ENCODE measurements at places on chromosomes 3 and 15.

- DNase-seq, result no peak
Observed at GRCh38 chr3:99696497-99696896, 58.1 kb downstream of the COL8A1 start.

GRCh38 chr3:17882981-17883380 is 140.6 kb upstream of the TBC1D5 start:
- no peak for DNase-seq

GRCh38 chr15:94563456-94563855 is 332.1 kb downstream of the MCTP2 start:
- DNase-seq, result no peak

- DNase-seq, result no peak
Observed at GRCh38 chr3:149353581-149354184, 20.2 kb upstream of the TM4SF18 start.

GRCh38 chr15:92361321-92362000 is 32.2 kb upstream of the ST8SIA2 start:
- no peak for DNase-seq

DNA sequence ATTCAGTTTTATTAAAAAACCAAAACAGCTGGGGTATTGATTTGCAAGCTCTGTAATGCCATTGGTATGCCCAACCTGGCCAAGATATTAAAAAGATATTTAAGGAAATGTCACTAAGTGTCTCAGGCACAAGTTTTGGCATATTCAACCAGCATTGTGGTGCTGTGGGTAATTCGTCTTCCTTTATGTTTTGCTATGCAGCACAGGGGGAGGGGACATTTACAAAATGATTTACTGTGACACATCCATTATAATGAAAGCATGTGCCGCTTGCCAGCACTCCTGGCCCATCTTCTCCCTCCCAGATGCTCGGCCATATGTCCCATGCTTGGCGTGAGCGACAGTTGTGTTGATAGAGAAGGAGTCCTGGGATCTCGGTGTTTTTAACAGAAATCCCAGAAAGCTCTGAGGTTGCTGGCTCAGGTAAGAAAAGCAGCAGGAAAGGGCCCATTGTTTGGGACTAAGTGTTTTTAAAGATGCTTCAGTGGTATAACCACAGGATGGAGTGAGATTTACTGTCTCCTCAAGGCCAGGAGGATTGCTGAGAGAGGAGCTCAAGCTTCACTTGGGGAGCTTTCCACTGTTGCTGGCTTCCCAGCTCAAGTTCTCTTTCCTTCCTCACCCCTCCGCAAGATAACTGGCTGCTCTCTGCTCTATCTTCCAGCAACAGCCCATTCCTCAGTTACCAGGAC is 158.2 kb upstream of the TSC22D2 start:
- no peak for DNase-seq

GRCh38 chr15:75651810-75652543 is 4.3 kb downstream of the SNX33 start:
- no peak for DNase-seq

GRCh38 chr3:67462187-67462586 is 192.2 kb downstream of the SUCLG2 start:
- DNase-seq, result no peak

DNA sequence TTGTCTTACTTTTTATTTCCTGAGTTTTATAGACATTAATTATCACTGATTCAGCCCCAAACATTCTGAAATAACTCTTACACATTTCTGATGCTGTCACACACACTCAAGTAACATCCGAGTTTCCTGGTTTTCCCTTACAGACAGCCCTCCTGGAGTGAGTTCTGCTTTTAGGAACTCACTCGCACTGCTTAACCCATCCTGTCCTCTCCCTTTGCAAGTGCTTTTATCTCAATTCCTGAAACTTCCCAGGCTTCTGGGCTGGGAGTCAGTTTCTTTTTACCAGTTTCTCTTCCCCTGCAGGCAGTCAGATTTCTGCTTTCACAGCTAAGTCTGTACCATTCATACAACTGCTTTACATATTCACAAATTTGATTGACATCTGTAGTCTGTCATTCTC is 15.6 kb upstream of the SH3GL3 start:
- no peak for DNase-seq

DNA sequence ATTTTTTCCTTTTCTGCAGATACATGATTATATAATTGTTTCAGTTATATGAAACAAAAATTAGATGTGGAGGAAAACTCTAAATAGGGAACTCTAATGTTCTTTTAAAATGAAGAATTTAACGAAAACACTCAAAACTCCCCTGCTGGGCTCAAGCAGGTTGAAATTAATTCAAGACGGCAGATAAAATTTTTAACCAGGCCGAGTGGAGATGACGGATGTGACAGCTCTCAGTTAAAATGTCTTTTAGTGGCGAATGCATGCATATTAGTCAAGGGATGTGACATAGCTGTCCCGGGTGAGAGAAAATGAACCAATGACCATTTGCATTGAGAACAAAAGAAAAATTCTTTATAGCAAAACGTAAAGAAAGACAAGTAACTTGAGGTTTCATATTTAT is 110.1 kb downstream of the ROBO2 start:
- DNase-seq, result no peak

GRCh38 chr15:68983961-68984481 is 30.5 kb upstream of the NOX5 start:
- DNase-seq, result no peak

GRCh38 chr15:80123034-80123433 is 29.8 kb upstream of the FAH start:
- no peak for DNase-seq

DNA sequence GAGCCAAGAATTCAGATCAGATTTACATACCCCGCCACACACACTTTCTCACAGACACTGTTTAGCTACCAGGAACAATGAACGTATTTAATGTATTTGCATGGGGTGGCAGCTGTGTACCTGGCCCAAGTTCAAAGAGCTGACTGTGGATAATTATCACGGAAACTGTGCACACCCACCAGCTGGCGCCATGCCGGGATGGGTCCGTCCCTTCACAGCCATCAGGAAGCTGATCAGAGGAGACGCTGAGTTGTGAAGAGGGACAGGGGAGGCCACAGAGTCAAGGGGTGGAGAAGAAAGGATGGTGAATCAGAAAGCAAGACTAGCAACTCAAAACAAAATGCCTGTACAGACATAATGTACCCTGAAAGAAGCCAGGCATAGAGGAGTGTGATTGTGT is 13.1 kb upstream of the PLA2G4D start:
- no peak for DNase-seq

GRCh38 chr15:37109872-37110572 is 9.7 kb upstream of the MEIS2 start:
- peak; percentile 62 for DNase-seq

DNA sequence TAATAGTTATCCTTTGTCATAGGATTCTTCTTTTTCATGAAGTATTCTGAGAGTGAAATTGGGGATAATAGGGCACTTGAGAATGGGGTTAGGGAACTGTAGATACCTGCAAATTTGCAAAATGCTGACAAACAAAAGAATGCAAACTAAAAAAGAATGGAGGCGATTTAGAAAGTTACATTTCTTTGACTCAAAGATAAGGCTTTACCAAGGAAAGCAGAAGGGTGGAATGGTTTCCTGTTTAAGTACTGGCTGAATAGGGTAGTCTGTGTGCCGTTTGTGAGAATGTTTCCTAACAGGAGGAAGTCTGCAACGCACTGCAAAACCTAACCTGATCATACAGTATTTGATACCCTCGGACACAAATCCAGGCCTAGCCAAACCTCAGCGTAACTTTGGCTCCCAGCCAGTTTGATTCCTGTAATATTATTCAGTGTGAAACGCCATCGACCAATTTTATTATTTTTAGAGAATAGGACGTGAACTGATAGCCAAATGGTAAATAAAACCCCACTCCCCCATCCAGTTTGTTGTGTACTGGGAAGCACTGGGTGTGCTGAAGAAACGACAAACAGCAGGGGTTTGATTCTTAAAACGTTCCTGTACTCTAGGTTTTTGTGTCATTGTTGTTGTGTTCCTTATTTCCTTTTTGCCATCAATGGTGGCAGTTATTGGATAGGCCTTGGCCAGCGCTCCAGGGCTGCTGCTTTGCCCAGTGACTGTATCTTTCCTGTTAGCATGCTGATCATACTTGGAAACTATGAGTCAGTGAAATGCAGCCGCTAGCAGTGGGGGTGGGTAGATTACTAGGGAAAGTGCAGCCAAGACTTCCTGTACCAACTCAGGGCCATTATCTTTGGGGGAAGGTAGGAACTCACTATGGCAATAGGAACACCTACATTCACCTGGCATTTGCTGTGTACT is 148.0 kb upstream of the TBL1XR1 start:
- peak; percentile 68 for DNase-seq

- no peak for DNase-seq
Observed at GRCh38 chr3:8857720-8858367, 88.4 kb upstream of the OXTR start.

GRCh38 chr3:10370429-10370828 is 49.5 kb upstream of the SEC13 start:
- DNase-seq, result peak; percentile 57

DNA sequence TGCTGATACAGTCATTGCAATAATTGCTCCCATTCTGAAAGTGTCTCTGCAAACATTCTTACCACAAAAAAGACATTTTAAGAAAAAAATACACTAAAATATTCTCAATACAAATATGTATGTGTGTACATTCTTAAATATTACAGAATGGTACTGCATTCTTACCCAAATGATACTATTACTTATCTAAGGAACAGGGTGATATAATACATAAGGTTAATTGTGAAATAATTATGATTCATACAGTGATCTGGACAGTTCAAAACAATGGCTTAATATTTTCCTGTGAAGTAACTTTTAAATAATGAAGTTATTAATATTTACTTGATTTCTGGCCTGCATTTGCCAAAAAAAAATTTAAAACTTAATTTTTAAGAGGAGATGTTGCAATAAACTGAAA is 694.6 kb downstream of the TUSC7 start:
- DNase-seq, result no peak

DNA sequence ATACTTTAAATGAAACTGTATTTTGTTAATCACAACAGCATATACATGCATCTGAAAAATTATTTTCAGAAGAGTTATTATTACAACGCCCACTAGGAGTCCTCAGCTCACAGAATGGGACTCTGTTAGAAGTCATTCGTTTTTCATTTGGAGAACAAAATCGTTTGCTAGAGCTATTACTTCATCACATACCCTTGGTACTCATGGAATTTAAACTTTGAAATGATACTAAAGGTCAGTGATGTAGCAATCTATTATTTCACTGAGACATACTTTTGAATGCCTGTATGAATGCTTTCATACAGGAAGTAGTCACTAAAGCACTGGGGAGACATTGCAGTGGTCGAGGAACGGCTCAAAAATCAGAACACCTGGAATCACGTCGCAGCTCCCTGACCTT is 198.1 kb downstream of the MBNL1 start:
- no peak for DNase-seq

- DNase-seq, result no peak
Observed at GRCh38 chr3:38964646-38965045, 87.1 kb downstream of the SCN11A start.

DNA sequence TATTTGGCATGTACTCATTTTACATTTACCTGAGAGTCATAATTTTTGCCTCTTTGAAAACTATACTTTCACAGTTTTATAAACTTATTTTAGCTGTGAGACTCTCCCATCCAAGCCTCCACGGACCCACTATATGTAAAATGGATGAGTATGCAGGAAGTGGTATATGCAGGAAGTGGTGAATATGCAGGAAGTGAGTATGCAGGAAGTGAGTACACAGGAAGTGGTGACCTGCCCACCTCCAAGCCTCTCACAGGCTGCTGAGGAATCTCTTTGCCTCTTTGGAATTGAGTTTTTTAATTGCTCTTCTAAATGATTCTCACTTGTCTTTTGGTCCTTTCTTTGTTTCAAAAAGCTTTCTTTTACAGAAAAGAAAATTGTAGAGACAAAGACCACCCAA is 85.2 kb downstream of the KBTBD8 start:
- no peak for DNase-seq

- no peak for DNase-seq
Observed at GRCh38 chr3:56885453-56885852, 83.7 kb upstream of the ARHGEF3 start.

- no peak for DNase-seq
Observed at GRCh38 chr3:51997172-51997571, 1.5 kb upstream of the RPL29 start.

GRCh38 chr15:32838820-32839219 is 121.0 kb downstream of the GREM1 start:
- no peak for DNase-seq

DNA sequence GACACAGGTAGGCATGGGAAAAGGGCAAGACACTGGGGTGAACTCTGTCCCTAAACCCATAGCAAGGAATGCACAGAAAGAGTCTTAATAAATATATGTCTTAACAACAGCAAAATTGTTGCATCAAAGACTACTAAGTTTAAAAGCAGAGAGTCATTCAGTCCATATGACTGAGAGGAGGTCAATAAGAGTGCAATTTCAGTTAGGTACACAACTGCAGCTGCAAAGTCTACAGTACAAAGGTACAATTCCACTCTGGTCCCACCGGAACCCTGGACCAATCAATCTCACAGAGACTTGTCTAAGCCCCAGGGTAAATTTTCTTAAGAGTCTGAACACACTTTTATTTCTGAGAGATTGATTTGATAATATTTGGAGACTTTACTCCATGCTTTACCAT is 6.9 kb downstream of the CP start:
- no peak for DNase-seq

DNA sequence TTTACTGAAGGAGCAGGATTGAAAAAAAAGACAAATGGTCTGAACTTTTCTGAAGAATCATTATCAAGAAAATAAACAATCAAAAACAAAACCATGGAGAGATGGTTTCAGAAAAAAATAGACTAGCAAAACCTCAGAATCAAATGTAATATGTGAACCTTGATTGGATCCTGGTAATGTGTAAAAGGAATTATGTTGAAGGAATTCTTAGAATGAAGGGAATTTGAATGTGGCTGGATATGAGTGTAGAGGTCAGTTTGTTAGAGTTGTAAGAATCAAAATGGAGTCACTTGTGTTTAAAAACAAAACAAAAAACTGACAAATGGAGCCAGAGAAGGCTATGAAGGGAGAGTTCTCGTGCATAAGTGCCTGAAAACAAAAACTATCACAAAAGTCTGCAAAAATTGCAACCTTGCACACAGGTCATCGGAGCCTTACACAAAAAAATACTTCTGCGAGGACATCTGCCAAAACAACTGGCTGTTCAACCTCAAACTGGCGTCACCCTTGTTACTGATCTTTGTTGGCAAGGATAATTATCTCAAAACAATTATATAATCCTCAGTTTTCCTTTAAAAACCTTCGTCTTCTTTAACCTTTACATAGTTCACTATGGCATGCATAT is 19.1 kb upstream of the ATP13A3 start:
- no peak for DNase-seq

DNA sequence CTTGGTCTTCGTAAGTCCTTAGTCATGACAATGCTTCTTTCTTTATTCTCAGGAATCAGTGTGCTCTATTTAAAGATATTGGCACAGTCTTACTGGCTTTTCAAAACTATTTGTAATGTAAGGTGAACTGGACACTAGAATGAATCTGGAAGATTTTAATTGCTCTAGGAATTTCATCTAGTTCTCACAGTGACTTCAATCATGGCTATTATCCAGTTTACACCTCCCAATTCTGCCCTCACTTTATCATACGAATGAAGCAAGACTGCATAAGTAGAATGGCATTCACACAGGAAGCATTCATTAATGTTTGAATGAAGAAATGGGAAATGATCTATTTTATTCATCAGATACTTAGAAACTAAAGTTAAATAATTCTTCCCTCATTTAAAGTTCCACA is 26.7 kb upstream of the DRD3 start:
- DNase-seq, result no peak

- DNase-seq, result no peak
Observed at GRCh38 chr3:112187300-112187699, 54.3 kb upstream of the GCSAM start.

- no peak for DNase-seq
Observed at GRCh38 chr3:14577897-14578296, 37.8 kb upstream of the GRIP2 start.

- no peak for DNase-seq
Observed at GRCh38 chr3:38720465-38720864, 71.0 kb upstream of the SCN5A start.

Data from cerebellar cortex (tissue), 1 donor.